Fibroblast of villous mesenchyme (primary cell): ENCODE measurements at places on chromosomes 12 and 14. TPM values are rescaled to one million over a fixed set of nuclear protein-coding genes. Genes with fewer than 3 reads are reported as not detected.
A peak's percentile ranks its signal among the peaks of the same experiment; 100 is the strongest.

DNA sequence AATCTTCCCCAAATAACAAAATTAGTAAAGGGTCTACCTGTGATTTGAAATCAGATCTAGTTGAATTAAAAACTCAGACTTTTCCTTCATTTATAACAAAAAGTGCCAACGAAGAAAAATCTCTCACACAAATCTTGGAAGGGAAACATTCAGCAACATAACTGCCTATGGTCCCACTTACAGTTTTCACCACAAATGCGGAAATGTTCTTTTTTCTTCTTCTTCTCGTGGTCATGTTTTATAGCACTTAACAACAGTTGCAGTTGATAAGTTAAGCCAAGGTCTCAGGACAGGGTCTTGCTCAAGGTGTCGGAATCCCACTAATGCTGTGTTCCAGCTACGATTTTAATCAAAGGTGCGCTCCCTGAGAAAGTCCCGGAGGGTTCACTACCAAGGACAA lies 10.1 kb downstream of the RNASE6 start:
- DNase-seq, result no peak

DNA sequence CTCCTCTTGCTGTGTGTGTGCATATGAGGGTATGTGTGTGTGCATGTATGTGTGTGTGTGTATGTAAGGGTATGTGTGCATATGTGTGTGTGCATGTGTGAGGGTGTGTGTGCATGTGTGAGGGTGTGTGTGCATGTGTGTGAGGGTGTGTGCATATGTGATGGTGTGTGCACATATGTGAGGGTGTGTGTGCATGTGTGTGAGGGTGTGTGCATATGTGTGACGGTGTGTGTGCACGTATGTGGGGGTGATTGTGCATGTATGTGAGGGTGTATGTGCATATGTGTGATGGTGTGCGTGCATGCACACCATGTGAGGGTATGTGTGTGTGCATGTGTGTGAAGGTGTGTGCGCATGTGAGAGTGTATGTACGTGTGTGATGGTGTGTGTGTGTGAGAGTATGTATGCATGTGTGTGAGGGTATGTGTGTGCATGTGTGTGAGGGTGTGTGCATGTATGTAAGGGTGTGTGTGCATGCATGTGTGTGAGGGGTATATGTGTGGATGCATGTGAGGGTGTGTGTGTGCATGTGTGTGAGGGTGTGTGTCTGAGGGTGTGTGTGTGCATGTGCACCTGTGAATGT lies 15.4 kb downstream of the DAO start:
- no peak for DNase-seq

DNA sequence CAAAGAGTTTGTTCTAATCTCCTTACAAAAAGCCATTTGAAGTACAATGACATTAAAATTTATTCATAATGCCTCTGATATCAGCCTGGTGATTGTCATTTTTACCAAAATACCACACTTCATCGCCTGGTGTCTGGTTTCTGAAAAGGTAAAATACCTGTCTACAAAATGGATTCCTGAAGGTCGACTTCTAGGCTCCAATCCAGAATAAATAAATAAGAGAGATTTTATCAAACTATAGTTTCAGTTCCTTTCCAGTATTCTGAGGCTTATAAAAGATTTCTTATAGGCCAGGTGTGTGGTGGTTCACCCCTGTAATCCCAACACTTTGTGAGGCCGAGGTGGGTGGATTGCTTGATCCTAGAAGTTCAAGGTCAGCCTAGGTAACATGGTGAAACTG lies 340.7 kb downstream of the SLC16A7 start:
- DNase-seq, result no peak

GRCh38 chr12:66066929-66067523 lies 63.5 kb downstream of the LLPH start:
- no peak for DNase-seq

DNA sequence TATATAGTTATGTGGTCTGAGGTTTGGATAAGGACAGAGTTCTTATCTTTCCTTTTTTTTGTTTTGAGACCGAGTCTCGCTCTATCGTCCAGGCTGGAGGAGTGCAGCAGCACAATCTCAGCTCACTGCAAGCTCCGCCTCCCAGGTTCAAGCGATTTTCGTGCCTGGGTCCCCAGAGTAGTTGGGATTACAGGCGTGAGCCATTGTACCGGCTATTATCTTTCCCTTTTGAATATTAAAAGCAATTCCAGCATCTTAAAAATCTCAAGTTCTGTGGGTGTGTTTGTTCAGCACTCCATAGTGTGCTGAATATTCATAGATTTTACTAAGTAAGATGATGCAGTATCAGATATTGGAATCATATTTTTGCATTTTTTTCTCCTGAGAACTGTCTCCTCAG lies 404.4 kb upstream of the RGS6 start:
- DNase-seq, result no peak

GRCh38 chr12:96234591-96235483 lies 40.7 kb downstream of the ELK3 start:
- no peak for DNase-seq

DNA sequence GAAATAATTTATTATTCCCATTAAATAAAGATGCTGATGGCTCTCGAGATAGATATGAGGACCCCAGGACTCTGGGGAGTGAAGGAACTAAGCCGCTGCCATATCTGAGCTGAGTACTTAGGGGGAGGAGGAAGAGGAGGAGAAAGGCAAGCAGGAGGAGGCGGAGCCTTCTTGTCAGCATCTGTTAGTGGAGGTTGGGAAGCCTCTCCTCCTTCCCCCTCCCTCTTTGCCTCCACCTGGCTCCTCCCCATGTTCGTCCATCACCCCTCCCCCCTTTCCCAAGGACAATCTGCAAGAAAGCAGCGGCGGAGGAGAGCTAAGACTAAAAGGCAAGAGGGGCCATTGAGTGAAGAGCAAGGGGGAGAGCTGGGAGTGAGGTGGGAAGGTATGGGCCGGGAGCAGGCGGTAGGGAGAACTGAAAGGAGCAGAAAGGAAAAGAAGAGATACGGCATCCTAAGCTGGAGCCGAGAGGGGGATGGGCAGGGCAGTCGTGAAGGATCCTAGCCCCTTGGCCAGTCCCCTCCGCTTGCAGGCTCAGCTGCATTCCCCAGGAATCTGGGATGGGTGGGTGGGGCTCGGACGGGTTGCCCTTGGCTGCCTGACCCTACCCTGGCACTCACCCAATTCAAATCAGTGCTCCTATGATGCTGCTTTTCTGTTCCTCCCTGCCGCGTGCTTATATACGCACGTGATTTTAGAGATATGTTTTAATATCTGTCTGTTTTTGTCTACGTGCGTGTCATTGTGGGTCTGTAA lies at the start of gene PFKM:
Gene PFKM (plus strand): TSS at position 287 of the 756 bp plus-strand sequence. CDS start 3,411 bp downstream, outside the sequence.
- DNase-seq, result peak; percentile 92

GRCh38 chr12:26275313-26276131 lies 80.1 kb downstream of the SSPN start:
- DNase-seq, result peak; percentile 78

GRCh38 chr12:80717856-80718255 lies 1.1 kb downstream of the MYF5 start:
- no peak for DNase-seq

GRCh38 chr14:63182968-63183367 lies 21.3 kb upstream of the RHOJ start:
- DNase-seq, result no peak

DNA sequence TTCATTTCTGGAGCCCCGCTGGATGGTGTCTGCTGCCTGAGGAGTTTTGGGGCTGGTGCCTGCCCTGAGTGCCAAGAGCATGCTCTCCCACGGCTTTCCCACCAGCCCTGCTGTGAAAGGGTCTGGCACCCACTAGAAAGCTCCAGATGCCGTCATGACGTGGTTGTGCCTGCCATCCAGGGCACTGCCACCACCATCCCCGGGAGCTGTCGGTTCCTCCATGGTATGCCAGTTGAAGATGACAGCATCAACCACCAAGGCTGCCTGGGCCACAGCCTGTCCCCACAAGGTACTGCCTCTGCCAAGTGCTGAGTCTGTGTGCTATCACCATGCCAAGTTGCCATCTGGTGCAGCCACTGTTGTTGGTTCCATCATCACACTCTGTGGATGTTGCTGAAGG lies 85.9 kb downstream of the TTC8 start:
- no peak for DNase-seq

Gene TMEM119
- total RNA-seq, result 83.3 and 186 TPM in 2 replicates

Gene HOXC10
- total RNA-seq, result 0.43 and 5.2 TPM in 2 replicates

Gene VWF
- under 0.01 and 0.32 TPM in 2 replicates for total RNA-seq

Gene KCNK10
- not detected in 2 replicates for total RNA-seq
